ENCODE measurements at places on chromosomes 5 and 9.

DNA sequence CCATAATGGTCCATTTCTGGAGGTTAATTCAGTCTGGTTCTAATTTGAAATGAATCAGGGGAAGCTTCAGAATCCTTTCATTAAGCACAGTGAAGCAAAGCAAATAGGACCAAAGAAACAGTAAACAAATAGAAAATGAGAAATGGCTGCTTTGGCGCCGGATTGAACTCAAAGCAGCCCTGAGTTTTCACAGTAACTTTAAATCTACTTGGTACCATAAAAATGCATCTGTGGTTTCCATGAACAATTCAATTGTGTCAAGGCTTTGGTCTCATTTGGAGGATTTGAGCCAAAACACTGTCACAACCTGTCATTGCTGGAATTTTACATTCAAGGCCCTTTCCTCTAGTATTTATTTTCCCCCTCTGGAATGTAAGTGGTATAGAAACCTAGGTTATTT is 25.9 kb upstream of the DAPK1 start:
- no peak for DNase-seq

DNA sequence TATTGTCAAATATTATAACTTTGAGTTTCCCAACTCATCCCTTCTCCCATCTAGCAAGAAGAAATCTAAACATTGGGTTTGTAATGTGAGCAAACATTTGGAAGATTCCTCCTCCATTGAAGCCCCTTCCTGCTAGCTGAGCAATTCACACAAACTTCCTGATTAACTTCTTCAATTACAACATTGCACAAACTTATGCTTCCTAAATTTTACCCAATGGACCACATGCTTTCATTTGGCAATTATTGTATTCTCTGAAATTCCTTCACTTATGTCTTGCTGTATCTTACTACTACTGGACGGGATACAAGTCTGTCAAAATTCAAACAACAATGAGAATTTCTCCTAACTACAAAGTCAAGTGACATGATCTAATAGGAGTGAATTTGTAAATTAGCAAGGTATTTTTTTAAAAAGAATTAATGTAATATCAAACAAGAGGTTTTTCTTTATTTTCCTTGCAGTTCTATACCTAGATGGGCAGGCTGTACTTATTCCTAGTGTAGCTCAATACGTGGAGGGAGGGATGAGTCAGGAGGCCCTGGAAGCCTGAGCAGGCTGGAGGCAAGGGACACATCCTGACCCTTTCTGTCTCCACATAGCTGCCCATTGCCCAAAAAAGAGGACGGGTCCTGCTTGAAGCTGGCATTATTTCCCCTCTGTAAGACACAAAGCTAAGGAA is 11.8 kb upstream of the IFNW1 start:
- no peak for DNase-seq

DNA sequence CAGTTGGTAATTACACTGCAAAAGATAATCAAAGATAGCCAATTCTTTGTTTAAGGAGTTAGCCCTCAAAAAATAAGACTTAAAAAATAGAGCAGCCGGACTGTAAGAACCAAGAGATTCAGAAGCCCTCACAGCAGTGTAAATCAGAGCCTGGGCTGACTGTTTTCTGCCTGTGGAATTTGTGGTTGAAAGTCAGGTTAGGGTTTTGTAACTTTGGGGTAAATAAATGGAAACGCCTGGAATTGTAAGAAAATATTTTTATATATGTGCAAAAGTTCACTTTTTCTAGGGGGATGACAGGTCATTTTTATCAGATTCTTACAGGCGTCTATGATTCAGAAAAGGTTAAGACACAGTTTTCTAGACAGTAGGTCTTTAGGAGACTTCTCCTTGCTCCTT is 35.6 kb downstream of the KLHL3 start:
- no peak for DNase-seq

DNA sequence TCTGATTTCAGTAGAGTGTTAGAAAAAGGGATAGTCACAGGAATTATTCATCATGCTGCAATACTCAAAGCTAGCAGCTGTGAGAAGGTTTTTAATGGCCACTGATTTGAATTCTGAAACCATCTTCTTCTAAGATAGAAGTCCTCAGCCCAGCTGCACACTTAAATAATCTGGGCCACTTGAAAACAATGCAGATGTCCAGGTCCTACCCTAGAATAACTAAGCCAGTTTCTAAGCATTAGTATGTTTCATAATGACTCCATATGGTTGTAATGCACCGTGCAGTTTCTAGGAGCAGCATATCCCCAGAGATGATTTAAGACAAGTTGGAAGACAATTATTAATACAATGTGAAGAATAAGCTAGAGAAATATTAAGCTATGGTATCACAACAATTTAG is 159.9 kb upstream of the FBXL17 start:
- DNase-seq, result no peak

DNA sequence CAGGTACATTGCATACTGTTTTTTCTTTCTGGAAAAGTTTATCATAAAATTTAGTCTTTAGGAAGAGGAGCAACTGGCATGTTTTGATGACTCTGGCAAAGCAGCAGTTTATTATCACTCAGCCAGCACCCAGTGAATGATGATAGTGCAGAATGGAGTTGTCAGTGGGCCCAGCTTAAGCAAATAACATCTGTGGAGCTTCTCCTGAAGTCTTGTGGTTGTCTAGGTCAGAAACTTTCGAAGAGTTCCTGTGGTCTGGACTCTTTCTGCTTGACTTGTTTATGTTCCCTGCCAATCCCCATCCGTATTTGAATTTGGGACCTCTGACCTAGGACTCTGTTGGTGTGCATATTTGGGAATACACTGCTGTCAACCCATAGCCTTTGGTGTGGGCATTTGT is 38.1 kb upstream of the C5orf47 start:
- DNase-seq, result no peak

- DNase-seq, result no peak
These were observed 71.8 kb downstream of the ADAMTSL1 start for GRCh38 chr9:18545636-18546360.

GRCh38 chr9:112041536-112042243 is 133.4 kb downstream of the SUSD1 start:
- DNase-seq, result no peak

DNA sequence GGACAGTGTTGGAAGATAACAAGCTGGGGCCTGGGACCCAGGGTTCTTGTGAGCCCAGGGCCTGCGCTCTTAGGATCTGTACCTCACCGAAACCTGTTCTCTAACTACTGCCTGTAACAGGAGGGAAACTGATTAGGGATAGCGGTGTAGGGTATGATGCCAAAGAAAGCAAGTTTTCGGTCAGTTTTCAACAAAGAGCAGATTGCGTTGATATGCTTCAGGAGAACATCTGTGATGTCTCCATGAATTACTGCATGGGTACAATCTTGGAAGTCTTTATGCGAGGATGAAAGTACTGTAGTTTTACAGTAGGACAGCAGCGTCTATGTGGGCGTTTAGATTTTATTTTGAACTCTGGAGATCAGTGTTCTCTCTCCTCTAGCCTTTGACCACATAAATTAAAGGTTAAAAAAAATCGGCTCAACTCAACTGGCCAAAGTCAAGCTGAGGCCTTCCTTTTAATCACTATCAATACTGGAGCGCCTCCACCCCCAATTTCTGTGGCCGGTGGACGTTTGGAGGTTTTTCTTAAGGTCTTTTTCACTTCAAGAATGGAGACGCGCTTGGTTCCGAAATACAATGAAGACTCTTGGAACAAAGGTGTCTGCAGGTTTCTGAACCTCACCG is 3.0 kb downstream of the NFIL3 start:
- DNase-seq, result no peak

GRCh38 chr5:123454259-123454911 is 31.2 kb upstream of the CEP120 start:
- DNase-seq, result no peak

DNA sequence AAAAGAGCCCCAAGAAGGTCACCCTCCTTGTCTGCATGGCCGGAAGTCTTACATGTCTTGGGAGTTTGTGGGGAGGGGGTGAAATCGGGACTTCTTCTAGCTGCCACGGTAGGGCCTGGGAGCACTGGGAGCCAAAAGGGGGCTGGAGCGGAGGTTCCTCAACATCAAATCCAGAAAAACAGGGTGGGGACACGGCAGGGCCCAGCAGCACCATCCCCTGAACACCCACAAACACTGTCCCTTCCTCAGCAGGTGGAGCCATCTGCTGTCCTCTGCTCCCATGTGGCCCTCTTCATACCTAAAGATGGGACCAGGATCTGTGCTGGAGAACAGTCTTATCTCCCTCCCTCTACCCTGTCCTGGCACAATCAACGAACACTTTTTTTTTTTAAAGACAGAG is 2.7 kb downstream of the TERT start:
- no peak for DNase-seq

DNA sequence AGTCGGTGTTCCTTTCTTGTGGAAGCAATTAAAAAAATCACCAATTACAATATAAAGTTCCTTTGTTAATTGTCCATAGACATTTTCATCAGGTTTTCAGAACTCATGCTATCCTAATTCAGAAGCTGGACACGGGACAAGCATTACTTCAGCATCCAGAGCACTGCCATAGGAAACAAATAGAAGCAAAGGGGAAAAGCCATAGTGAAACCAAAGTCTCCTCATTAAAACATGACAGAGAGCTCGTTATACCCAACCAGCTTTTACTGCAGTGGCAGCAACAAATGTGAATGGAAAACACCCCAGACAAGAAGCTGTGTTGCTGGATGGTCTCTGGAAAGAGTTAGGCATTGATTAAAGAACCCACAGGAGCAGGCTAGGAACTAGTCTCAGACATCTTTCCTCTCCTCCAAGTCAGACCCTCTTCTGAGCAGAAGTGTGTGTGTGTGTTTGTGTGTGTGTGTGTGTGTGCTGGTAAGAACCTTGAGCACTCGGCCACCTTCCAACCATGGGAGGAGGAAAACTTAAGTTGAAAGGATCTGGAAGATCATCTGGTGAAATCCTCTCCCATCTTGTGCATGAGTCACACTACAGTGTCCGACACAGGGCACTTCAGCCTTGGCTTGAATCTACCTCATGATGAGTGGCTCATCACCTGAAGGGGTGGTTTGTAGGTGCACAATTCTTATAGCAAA is 162.6 kb upstream of the ADAMTS16 start:
- no peak for DNase-seq

DNA sequence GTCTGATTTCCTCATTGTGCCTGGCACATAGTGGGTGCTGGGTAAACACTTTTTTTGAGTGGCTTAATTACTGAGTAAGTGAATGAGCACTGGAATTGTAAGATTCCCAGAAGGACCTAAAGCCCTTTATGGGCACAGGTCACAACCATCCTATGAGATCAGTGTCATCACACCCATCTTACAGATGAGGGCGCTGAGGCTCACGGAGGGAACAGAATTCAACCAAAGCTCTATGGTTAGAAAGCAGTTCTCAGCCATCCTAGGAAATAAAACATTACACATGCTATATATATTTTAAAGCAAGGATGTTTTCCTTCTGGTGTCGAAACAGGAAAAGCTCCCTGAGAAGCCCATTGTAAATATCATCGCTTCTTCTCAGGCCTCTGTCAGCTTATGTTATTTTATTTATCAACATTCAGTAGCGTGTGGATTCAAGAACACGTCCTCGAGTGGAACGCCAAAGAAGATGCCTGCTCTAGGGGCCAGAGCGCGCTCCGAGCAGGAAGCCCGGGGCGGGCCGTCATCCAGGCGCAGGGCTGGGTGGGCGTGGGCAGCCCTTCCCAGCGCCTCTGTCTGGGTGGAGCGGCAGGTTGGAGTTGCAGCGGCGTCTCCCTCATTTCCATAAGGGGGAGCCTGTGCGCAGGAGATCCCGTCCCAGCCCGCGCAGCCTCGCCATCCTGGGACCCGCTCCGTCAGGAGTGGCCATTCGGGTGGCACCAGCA is 155.8 kb upstream of the SMIM23 start:
- no peak for DNase-seq

DNA sequence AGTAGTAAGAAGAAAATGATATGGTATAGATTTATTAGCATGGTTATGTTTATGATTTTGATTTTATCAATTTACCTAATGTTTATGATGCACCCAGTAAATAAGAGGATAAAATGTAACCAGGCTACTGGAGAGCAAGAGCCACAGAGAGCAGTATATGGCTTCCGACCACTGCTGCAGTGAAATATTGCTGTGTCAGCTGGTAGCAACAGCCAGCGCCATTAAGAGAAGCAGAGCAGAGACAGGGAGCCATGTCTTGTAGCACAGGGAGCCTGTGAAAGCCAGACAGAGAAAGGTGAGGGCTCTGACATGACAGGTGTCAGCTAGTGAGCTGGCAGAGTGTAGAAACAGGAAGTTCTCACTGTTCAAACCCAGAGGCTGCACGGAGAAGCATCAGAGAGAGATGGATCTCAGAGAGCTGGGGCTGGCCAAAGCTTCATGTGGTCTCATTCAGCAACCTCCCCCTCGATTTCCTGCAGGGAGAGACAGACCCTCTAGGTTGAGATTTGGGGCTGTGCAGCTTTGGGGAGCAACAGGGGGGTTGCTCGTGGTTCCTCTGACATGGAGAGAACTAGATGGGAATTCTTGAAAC is 202.1 kb downstream of the MED10 start:
- no peak for DNase-seq

DNA sequence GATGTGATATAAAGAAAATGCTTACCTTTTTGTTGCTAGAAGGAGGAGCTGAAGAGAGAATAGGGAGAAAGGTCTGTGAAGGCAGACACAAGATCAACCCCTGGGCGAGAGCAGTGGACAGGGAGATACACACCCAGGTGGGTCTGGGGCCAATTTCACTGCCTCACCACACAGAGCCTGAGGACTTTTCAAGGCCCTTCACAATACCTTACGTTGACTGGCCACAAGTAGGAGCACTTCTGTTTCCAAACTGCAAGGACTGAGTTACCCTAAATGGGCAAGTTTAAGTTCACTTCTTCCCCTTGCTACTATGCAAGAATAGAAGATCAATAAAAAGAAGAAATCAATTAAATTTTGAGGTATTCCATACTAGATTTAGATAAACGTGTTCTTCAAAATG is 174.5 kb upstream of the SLC12A2 start:
- no peak for DNase-seq

GRCh38 chr9:135087489-135087792 is at the start of gene OLFM1:
Gene OLFM1, plus strand, starts transcription at chr9:135087668. Its CDS starts 322 bp downstream, at chr9:135087990.
- DNase-seq, result no peak

DNA sequence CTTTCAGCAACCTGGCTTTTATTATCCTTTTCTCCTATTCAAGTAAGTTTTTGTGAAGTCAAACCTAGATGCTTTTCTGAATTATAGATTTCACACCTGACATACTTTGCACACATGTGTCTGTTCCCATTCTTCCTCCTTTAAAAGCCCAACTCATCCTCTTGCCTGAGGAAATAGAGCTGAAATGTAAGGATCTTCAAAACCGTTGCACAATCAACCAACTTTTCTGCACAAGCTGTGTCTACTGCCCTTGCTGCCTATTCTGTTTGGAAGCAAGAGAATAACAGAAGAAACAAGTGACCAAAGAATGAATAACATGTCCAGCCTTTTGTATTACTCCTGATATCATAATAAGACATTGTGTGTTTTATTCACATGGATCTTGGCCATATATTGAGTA is 95.1 kb upstream of the ITGA1 start:
- DNase-seq, result no peak

- no peak for DNase-seq
These were observed 123.4 kb upstream of the MAN2A1 start for GRCh38 chr5:109566361-109566760.

GRCh38 chr5:67315082-67315989 is 118.7 kb upstream of the CD180 start:
- DNase-seq, result no peak

- no peak for DNase-seq
These were observed 970.9 kb downstream of the CDH12 start for GRCh38 chr5:21882074-21882745.

All from activated T-helper 1 cell treated with Interleukin-2 at 50 U/mL for 16 hours (primary cell).